ENCODE measurements at places on chromosomes 7 and 10.

GRCh38 chr7:69722843-69723242, 124.6 kb downstream of the AUTS2 start:
- no peak for DNase-seq

GRCh38 chr7:43904533-43905208, 1.7 kb downstream of the URGCP start:
- no peak for DNase-seq

DNA sequence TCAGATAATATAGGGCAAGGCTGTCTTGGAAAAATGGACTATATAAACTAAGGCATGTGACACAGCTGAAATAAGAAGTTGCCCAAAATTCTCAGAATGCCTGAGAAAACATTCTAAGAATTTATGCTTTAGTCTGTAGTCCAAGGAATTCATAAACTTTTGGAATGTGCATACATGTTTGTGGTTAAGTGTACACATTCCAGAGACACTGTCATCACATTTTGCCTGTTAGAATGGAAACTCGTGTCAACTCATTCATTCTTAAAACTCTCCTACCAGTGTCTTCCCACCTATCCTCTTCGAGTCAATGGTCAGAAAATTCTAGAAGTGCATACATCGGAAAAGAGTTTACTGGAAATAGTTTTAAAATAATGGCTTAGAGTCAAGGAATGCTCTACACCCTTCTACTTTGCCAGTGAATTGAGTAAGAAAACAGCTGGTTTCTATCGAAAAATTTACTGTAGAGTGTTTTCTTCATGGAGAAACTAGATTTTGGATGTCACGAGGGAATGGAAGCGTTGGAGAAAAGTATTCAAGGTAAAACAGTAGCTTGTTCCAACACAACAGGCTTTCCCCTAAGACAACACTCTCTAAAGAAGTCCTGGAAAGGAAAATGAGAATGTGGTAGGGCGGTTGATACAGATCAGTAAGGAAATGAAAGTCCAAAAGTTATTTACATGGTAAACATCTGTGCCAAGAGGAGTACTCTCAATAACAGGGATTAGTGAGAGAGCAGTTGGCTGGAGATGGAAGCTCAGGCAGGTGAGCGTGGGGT, 1177.6 kb upstream of the C7orf33 start:
- DNase-seq = no peak

GRCh38 chr7:114109304-114109703, 190.5 kb upstream of the PPP1R3A start:
- DNase-seq = no peak

GRCh38 chr7:18890134-18890533, 227.3 kb downstream of the TWIST1 start:
- DNase-seq = peak; percentile 3

DNA sequence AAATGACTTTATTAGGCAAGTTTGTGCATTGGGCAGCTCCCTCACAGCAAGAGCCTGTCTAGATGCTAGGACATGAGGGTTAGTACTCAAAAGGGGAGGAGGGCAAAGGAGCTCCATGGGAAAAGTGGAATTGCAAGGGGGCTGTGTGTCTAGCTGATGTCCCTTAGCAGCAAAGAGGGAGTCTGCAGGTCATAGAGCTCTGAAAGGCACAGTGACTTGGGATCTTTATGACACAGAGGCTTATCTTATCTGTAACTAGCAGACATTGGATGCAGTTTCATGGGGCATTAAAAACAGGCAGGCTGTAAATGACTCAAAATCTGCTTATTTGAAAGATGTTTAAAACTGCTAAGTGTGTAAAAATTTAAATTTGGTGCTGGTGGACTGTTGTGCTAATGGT, 556.2 kb upstream of the FZD8 start:
- DNase-seq = no peak

- DNase-seq = no peak
These were observed 957 bp upstream of the SVIL start for GRCh38 chr10:29635711-29636144.

All from Jurkat, Clone E6-1 (cell line).